ENCODE measurements at places on chromosomes 12 and 14. TPM values are rescaled to one million over a fixed set of nuclear protein-coding genes. Genes with fewer than 3 reads are reported as not detected.

DNA sequence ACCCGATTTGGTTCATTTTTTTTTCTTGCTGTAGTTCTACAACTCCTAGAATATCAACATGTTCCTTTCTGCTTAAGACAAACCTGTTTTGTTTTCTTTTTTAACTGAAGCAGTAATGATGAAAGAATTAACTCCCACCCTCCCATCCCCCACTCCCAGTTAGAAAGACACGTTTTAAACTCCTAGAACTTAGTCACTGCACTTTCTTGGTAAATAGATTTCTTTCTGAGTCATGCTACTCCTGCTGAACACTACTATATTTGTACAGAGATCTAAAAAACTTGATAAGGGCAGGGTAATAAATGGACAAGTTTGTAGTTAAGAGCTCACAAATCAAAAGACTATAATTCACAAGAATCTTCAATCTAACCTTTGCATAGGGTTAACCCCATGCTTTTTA, 118.9 kb upstream of the PTPRB start:
- H3K4me3 ChIP-seq, result no peak overlapping the region
- H3K4me1 ChIP-seq, result no peaks in the 10 kb centered on the region
- no peaks in the 10 kb centered on the region for H3K27me3 ChIP-seq
- H3K36me3 ChIP-seq, result no peaks in the 10 kb centered on the region
- peak; percentile 74 for DNase-seq
- no peak overlapping the region for H3K27ac ChIP-seq

The KLRD1 gene
- total RNA-seq, result 0.45 TPM

The GLIPR1L2 gene
- total RNA-seq, result 0.25 TPM

The GAS2L3 gene
- 3.4 TPM for total RNA-seq

The CCDC85C gene
- total RNA-seq, result 8.4 TPM

The REM2 gene
- total RNA-seq, result 0.48 TPM

DNA sequence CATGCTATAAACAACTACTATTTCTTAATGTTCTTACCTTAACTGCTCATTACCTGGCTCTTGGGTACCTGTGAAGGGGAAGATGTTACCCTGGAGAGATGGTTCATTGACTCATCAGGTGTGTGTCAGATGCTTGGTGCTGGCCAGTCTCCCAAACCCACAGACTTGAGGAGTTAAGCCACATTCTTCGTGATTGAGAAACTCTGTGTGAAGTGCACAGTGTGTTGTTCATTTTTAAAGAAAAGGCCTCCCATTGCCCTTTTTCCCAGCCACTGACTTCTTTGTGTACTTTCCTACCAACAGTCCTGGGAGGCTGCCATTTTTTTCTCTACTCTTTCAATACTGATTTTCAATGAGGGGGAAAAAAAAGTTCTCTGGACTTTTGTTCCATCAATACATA, 3.2 kb downstream of the MGST1 start:
- peaks cover under 1% of the 10 kb centered on the region for H3K36me3 ChIP-seq
- H3K27ac ChIP-seq, result peak overlapping the region; percentile 67
- H3K27me3 ChIP-seq, result no peaks in the 10 kb centered on the region
- H3K4me1 ChIP-seq, result peaks cover 31% of the 10 kb centered on the region
- peak; percentile 97 for DNase-seq

GRCh38 chr12:119381471-119382235, 47.1 kb downstream of the CCDC60 start:
- no peaks in the 10 kb centered on the region for H3K27me3 ChIP-seq
- H3K27ac ChIP-seq, result no peak overlapping the region
- H3K36me3 ChIP-seq, result no peaks in the 10 kb centered on the region
- H3K4me3 ChIP-seq, result no peak overlapping the region
- no peaks in the 10 kb centered on the region for H3K4me1 ChIP-seq
- DNase-seq, result no peak

- H3K36me3 ChIP-seq, result no peaks in the 10 kb centered on the region
- peaks cover 7% of the 10 kb centered on the region for H3K4me1 ChIP-seq
- no peaks in the 10 kb centered on the region for H3K27me3 ChIP-seq
- peak; percentile 66 for DNase-seq
- H3K4me3 ChIP-seq, result no peak overlapping the region
- no peak overlapping the region for H3K27ac ChIP-seq
Measured at GRCh38 chr14:101475456-101476257, 85.6 kb upstream of the DIO3 start.

The CAPZA3 gene
- total RNA-seq, result not detected

GRCh38 chr12:32303174-32303549, 96.2 kb upstream of the FGD4 start:
- DNase-seq, result no peak
- H3K4me3 ChIP-seq, result no peak overlapping the region
- H3K27ac ChIP-seq, result no peak overlapping the region
- no peaks in the 10 kb centered on the region for H3K4me1 ChIP-seq
- no peaks in the 10 kb centered on the region for H3K27me3 ChIP-seq
- H3K36me3 ChIP-seq, result peaks cover 12% of the 10 kb centered on the region

DNA sequence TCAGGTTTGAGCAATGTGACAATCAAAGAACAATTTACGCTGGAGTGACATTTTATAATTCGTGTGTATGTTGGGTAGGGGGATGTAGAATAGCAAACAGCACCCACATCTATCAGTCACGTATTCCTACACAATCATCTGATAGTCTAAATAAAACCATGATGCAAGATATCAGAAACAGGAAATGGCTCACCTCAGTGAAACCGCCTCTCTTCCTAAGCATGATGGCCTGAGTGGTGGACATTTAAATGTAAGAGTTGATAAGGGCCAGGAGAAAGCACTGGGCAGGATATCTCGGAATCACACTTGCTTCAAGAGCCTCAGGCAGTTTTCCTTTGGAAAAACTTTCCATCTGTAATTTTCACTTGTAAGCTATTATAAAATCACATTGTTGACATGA, 128.2 kb downstream of the GRIP1 start:
- H3K27me3 ChIP-seq, result no peaks in the 10 kb centered on the region
- H3K4me3 ChIP-seq, result no peak overlapping the region
- no peaks in the 10 kb centered on the region for H3K4me1 ChIP-seq
- H3K27ac ChIP-seq, result no peak overlapping the region

DNA sequence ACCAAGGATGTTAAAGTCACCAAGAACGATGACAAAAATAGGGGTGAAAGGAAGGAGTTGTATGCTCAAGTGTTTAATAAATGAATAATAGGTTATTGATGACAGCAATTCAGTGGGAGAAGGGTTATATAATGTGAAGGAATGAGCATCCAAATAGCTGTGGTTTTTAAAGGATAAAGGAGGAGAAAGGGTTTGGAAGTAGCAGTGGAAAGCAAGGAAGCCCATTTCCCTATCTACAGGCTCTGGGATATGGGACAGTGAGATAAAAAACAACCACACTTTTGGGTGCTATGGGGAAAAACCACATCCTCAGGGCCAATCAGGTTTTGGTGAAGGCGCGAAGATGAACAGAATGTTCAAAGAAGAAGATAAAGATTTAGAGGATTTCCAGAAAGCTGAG, 258.6 kb downstream of the ZFP36L1 start:
- DNase-seq, result peak; percentile 63
- H3K36me3 ChIP-seq, result no peaks in the 10 kb centered on the region
- H3K4me3 ChIP-seq, result no peak overlapping the region
- H3K27me3 ChIP-seq, result no peaks in the 10 kb centered on the region
- H3K27ac ChIP-seq, result no peak overlapping the region

The KCTD10 gene
- total RNA-seq, result 120 TPM

- no peak for DNase-seq
- no peaks in the 10 kb centered on the region for H3K27me3 ChIP-seq
- H3K4me1 ChIP-seq, result no peaks in the 10 kb centered on the region
Measured at GRCh38 chr14:97166497-97166896, 369.3 kb downstream of the VRK1 start.

The SLC35F4 gene
- not detected for total RNA-seq

DNA sequence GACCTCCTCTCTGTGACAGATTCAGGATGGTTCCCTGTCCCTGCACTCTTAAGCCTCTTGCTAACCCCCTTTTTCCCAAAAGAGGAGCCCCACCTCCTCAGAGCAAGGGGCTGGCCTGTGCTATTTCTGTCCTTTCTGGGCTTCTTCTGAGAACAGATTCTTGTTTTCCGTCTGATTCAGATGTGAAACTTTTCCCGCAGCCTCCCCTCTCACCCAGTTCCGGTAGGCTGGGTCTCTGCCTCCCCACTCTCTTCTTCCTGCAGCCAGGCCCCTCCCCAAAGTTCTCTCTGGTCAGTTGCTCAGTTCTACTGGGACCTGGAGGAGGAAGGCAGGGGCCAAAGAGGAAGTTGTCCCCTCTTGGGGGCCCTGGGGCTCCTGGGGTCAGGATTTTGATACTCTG, 11.8 kb downstream of the PDE1B start:
- H3K36me3 ChIP-seq, result no peaks in the 10 kb centered on the region
- peaks cover 6% of the 10 kb centered on the region for H3K27me3 ChIP-seq
- no peak for DNase-seq
- H3K4me1 ChIP-seq, result no peaks in the 10 kb centered on the region
- H3K27ac ChIP-seq, result no peak overlapping the region
- no peak overlapping the region for H3K4me3 ChIP-seq

- H3K4me1 ChIP-seq, result peaks cover 6% of the 10 kb centered on the region
- no peaks in the 10 kb centered on the region for H3K27me3 ChIP-seq
- H3K4me3 ChIP-seq, result no peak overlapping the region
- peaks cover 24% of the 10 kb centered on the region for H3K36me3 ChIP-seq
Measured at GRCh38 chr12:50732591-50732990, 31.3 kb upstream of the ATF1 start.

GRCh38 chr12:91663310-91663709, 480.7 kb upstream of the DCN start:
- H3K27ac ChIP-seq, result no peak overlapping the region
- H3K4me1 ChIP-seq, result peaks cover 8% of the 10 kb centered on the region
- H3K4me3 ChIP-seq, result no peak overlapping the region
- no peaks in the 10 kb centered on the region for H3K36me3 ChIP-seq

All from astrocyte (in vitro differentiated cells and primary cell).